Stimulated activated CD8-positive, alpha-beta memory T cell treated with anti-CD3 and anti-CD28 coated beads, Interleukin-7, amount 100 ng/mL, for 1 hour (primary cell): ENCODE measurements at places on chromosomes 4 and X.

DNA sequence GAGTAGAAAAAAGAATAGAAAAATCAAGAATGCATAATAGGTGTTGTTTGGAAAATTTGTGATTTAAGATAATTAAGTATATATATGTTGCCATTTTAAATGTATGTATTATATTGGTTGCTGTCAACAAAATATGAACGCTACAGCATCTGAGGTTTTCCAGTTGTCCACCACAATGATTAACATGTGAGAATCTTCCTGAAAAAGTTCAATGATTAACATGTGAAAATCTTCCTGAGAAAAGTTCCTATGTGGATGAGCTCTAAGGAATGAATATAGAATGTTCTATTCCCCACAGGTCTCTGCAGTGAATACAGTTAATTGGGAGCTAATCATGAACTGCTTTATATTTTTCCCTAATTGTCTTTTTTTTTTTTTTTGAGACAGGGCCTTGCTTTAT is 214.7 kb downstream of the CBR4 start:
- no peak for DNase-seq

DNA sequence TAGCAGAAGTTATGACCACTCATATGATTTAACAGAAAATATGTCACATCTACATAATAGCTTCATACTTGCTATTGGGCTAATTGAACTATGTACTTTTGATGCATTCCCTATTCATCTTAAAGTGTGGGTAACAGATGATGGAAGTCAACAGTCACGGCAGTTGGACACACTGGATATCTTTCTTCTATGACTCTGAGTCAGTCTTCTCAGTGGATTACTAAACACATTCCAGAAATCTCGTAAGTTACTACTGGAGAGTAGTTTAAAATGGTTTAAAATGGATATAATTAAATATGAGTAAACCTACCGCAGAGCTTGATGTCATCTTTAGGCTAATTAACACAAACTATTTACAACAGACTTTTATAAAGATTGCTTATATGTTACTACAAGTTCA is 30.1 kb upstream of the CFAP299 start:
- no peak for DNase-seq

DNA sequence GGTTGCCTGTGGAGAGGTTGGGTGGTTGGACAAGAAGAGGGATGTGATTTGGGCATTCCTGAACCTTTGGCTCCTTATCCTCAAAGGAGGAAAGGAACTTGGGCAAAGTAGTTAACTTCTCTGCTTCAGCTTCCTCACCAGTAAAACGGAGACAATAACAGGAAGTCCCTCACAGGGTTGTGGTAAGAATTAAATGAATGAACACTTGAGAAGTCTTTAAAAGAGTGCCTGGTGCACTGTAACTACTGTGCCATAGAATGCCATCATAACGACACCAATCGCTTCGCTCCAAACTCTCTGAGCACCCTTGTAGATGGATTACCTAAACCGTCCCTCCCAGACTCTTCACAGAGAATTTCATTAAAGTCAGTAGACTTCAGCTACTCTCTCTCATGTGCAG is 10.5 kb downstream of the ZCCHC18 start:
- DNase-seq: no peak

- DNase-seq: no peak
Measured at GRCh38 chr4:182918044-182918607, 940 bp upstream of the DCTD start.

- DNase-seq: no peak
Measured at GRCh38 chrX:37765507-37765906, 14.4 kb upstream of the CYBB start.

- DNase-seq: no peak
Measured at GRCh38 chr4:80016506-80016905, 56.5 kb downstream of the ANTXR2 start.

GRCh38 chr4:22091906-22092305 is 143.3 kb upstream of the KCNIP4 start:
- no peak for DNase-seq

- DNase-seq: no peak
Measured at GRCh38 chrX:134459683-134460004, 321 bp upstream of the HPRT1 start.

GRCh38 chr4:90306810-90307209 is 179.6 kb downstream of the CCSER1 start:
- DNase-seq: no peak

- DNase-seq: no peak
Measured at GRCh38 chrX:15976396-15976795, 121.8 kb upstream of the AP1S2 start.

GRCh38 chr4:165779950-165780670 is 92.9 kb upstream of the TLL1 start:
- DNase-seq: no peak
